Stimulated activated naive CD8-positive, alpha-beta T cell treated with anti-CD3 and anti-CD28 coated beads, Interleukin-15, amount 100 ng/mL, for 72 hours (primary cell): ENCODE measurements at places on chromosomes 13 and 19.

- DNase-seq: peak; percentile 92
These were observed 4.2 kb upstream of the RPL18A start for GRCh38 chr19:17855280-17856152.

DNA sequence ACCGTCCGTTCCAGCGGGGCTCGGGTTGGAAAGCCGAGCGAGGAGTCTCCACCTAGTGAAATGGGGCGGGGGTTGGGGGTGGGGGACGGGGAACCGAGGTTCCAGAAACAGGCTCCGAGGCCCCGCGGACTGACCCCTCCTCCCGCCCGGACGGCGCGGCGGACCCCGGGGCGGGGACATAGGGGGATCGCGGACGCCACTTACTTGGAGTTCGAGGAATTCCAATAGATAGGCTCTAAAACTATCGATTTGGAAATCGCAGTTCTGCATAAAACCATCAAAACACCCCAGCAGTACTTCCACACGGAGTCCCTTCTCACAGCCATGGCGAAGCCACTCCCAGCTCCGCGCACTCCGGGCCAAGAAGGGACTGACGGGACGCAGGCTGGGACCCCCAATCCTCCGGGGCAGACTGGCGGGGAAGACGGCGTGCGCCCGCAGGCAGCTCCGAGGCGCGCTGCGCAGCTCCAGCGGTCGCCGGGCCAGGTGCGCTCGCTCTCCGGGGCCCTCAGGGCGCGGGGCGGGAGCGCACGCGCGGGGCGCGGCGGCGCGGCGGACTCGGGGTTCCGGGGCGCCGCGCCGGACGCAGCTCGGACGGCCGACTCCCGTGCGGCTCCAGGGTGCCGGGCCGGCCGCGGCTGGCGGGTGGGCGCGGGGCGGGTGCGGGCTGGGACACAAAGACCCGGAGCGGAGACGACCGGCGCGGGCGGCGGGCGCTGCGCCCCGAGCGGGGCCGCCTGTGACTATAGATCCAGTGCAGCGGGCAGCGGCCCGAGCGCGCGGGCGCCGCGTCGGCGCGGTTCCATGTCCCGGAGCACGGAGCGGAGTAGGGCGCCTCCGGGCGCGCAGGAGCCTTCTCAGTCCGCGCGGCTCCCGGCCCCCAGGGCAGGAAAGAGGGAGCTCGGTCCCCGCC is 567 bp downstream of the EFNB2 start:
- DNase-seq: peak; percentile 30

GRCh38 chr13:27408074-27408473 is 16.3 kb upstream of the GTF3A start:
- no peak for DNase-seq

GRCh38 chr13:98622931-98623331 is 46.0 kb upstream of the STK24 start:
- DNase-seq: no peak

GRCh38 chr13:23469951-23470421 is 36.5 kb upstream of the SACS start:
- no peak for DNase-seq

GRCh38 chr19:46976845-46977320 is 42.8 kb upstream of the NPAS1 start:
- no peak for DNase-seq

DNA sequence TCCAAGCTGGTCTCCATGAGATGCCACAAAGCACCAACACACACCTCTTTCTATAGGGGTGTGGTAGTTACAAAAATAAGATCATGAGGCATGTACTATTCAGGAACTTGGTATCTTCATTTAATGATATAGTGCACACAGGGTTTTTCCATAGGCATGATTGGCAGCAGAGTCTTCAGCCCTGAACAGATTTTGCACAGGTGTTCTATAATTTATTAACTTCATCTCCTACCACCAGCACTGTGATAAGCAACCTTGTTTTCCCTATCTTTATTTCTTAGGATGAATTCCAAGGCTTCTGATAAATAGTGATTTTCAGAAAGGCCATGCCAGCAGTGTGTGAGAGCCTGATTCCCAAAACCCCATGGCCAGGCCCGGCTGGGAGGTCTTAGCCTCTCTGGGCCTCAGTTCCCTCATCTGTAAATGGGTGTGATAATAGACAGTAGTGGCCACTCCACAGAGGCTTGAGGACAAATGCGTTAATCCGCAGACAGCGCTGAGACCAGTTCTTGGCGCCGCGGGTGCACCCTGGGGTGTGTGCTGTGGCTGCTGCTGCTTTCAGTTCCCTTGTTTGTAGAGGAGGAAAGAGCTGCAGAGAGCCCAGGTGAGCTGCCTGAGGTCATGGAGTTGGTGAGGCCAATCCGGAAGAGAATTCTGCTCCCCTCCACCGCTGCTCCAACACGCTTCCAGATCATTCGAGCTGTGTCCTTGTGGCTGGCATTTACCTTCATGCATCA is 33.1 kb downstream of the DHRS12 start:
- DNase-seq: no peak

- peak; percentile 65 for DNase-seq
These were observed 96.6 kb downstream of the SIPA1L3 start for GRCh38 chr19:38003438-38004185.

DNA sequence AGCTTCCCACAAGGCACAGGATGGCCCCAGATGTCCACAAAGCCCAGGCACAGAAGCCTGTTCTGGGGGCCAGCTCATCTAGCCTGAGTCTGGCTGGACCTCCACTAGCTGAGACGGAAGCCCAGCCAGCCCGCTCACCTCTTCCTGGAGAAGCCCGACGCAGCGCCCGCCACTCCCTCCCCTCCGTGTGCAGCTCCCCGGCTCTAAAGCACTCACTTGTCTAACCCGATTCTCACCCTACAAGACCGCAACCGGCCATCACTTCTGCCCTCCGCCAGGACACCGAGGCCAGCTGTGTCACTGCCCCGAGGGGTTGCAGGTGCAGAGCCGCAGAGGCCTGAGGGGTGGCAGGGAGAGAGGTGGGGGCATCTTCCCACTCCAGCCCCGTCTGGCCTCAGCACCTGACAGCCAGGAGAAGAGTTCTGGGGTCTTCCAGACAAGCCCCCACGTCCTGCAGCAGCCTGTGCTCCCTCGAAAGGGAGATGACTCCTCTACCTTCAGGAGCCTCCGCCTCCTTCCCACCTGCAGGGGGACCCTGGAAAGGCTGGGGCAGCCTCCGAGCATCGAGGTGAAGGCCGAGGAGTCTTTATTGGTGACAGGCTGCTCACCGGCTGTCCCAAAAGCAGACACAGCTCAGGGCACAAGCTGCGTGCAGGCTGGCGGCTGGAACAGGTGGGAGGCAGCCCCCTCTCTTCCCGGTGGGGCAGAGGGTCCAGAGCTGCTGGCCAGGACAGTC is 5.9 kb upstream of the DIRAS1 start:
- no peak for DNase-seq

DNA sequence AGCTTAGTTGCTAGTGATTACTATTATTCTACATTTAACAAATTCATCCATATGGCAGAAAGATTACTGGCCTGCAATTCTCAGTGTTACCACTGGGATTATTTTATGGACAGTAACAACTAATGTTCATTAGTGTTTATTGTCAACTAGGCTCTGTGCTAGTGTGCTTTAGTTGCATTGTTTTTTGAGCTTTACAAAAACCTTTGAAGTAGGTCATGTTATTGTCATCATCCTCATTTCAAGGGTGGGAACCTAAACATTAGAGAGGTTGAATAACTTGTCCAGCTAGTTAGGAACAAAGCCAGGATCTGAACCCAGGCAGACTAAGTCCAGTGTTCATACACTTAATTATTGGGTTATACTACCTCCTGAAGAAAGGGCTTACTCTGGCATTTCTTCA is 27.8 kb upstream of the TDRD3 start:
- DNase-seq: no peak

DNA sequence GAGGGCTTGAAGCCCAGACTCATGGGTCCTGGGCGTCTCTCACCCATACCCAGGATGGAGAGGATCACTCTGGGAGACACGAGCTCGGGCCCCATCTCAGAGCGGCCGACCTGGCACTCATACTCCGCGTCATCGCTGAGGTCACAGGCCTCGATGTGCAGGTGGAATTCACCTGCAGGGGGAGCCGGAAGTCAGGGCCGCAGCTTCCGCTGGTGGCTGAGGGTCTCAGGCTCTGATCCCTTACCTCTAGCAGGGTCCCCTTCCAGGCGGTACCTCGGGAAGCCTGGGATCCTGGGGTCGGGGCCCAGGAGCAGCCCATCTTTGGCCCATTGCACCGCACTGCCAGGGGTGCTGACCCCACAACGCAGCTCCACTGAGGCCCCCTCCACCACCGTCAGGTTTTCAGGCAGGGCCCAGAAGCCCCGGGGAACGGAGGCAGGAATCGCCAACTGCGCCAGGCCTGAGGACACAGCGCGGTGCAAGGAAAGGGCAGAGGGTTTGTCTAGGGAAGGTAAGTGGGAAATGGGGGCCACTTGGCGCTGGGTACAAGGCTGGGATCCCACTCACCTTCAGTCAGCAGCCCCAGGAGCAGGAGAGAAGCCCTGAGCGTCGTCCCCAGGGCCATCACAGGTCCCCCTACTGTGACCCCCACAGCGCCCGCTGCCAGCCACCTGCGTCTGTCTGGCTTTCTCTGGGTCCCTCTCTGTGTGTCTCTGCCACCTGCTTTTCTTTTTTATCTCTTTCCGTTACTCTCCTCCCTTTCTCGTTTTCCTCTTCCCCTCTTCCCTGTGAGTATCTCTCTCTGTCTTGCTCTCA is 883 bp downstream of the NPHS1 start:
- DNase-seq: no peak

DNA sequence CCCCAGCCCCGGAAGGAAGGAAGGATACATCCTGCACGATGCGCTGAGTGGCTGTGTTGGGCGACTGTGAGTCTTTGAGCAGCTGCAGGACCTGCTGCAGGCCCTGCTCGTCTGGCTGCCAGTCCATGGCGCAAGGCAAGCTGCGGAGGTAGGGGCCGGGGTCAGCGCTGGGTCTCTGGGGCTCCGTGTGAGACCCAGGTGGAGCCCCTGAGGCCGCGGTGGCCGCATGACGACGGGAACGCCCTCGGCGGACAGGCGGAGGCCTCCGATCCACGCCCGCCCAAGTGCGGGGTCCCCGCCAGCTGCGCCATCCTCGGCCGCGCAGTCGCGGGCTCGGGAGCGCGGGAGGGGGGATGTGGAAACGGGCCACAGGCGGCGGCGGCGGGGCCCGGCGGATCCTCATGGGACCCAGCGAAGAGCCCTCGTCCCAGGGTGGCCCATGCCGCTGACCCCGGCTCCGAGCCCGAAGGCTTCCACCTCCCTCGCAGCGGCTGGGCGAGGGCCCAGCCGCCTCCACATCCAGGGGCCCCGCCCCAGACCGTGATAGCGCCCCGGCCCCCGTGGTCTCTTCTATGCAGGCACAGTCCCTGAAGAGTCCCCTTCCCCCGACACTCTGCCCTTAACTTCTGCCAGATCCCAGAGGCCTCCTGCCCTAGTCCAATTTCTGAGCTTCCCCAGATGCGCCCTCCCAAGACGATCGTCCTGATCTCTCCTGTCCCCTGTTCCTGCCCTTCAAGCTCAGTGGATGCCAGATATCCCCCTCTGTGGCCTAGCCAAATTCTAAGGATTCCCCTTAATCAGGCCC is 2.7 kb downstream of the TNPO2 start:
- no peak for DNase-seq

DNA sequence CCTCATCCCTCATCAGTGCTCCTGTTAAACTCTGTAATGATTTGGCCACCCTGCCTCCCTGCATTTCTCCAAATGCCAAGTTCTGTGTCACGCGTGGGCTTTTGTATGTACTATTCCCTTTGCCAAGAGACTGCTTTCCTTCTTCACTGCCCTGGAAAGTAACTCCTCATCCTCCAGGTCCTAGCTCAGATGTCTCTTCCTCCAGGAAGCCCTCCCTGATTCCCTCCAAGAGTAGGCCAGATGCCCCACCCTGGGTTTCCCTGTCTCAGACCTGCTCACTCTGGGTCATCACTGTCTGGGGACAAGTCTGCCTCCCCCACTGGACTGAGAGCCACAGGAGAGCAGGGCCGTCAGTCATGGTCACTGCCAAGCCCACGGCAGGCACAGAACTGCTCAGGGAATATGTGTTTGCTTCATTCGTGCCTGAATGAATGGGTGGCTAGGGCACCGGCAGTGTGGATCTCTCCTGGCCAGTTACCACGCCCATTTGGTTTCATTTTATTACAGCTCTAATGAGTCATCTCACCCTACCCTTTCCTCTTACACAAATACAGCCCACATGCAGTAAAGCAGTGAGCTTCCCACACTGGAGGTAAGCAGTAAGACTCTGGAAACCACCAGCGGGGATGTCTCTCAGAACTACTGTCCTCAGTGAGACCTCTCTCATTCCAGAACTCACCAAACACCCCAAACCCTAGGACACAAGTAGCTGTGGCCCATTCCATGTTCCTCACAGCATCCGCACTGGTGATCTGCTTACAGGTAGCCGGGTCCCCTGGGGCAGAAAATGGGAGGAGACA is 12.1 kb upstream of the GPR4 start:
- no peak for DNase-seq

DNA sequence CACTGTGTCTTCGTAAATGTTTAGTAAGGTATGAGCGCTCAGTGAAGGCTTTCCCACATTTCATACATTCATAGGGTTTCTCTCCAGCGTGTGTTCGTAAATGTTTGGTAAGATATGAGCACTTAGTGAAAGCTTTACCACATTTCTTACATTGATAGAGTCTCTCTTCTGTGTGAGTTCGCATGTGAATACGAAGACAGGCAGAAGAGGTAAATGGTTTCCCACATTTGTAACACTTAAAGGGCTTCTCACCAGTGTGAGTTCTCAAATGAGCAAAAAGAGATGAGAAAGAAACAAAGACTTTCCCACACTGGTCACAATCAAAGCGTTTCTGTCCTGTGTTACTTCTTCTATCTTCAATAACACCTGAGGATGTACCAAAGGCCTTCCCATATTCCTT is 31.3 kb downstream of the ZNF560 start:
- DNase-seq: no peak

GRCh38 chr19:57830071-57830602 is at the start of gene ZNF587B:
TSS of gene ZNF587B (plus strand) at chr19:57830299. CDS start at chr19:57830529, 230 bp downstream.
- DNase-seq: no peak

GRCh38 chr13:99433543-99434075 is 67.7 kb upstream of the TM9SF2 start:
- DNase-seq: no peak

GRCh38 chr13:47707414-47707813 is 293.7 kb downstream of the SUCLA2 start:
- no peak for DNase-seq

GRCh38 chr13:76461999-76462398 is 424.2 kb downstream of the KCTD12 start:
- no peak for DNase-seq

- no peak for DNase-seq
These were observed 41.7 kb downstream of the GGACT start for GRCh38 chr13:100546713-100547405.

DNA sequence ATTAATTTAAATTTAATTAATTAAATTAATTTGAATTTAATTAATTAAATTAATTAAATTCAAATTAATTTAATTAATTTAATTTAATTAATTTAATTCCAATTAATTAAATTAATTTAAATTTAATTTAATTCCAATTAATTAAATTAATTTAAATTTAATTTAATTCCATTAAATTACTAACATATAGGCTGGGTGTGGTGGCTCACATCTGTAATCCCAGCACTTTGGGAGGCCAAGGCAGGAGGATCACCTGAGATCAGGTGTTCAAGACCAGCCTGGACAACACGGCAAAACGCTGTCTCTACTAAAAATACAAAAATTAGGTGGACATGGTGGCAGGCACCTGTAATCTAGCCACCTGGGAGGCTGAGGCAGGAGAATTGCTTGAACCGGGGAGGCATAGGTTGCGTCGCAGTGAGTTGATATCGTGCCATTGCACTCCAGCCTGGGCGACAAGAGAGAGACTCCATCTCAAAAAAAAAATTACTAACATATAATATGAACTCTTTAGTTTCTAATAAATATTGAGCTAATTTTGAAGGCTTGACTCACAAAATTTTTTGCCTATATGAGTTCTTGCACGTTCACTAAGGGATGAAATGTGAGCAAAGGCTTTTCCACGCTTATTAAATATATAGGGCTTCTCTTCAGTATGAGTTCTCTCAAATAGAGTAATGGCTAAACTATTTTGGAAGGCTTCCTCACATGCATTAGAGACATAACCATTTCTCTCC is 9.0 kb upstream of the USP29 start:
- DNase-seq: no peak
